Pancreas (tissue), 10 donors: ENCODE measurements at places on chromosomes 16 and 17. TPM values are rescaled to one million over a fixed set of nuclear protein-coding genes. Genes with fewer than 3 reads are reported as not detected.
A peak's percentile ranks its signal among the peaks of the same experiment; 100 is the strongest.

DNA sequence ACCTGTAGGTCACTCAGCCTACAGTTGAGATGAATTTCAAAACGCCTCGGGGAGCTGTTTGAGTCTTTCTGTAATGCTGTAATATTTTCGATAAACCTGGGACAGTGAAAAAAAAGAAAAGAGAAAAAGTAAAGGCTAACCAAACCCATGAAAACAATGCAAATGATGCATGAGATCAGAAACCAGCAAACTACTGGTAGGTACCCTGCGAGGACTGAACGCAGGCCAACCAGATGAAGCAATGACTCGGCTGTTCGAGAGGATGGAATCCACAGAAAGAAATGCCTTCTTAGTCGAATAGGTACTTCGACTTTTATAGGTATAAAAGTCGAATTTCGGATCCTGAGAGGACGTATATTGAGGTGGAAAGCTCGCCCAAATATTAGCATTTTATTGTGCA lies 509 bp upstream of the ATAD5 start:
- H3K27ac ChIP-seq: no peak overlapping the region
- H3K4me1 ChIP-seq: peaks cover 9% of the 10 kb centered on the region

The TLCD2 gene
- 1.4 TPM for polyA plus RNA-seq

- peaks cover 18% of the 10 kb centered on the region for H3K36me3 ChIP-seq
- H3K27ac ChIP-seq: no peak overlapping the region
- peaks cover 7% of the 10 kb centered on the region for H3K4me1 ChIP-seq
- DNase-seq: no peak
These were observed 15.4 kb downstream of the KIFC3 start for GRCh38 chr16:57786632-57787518.

DNA sequence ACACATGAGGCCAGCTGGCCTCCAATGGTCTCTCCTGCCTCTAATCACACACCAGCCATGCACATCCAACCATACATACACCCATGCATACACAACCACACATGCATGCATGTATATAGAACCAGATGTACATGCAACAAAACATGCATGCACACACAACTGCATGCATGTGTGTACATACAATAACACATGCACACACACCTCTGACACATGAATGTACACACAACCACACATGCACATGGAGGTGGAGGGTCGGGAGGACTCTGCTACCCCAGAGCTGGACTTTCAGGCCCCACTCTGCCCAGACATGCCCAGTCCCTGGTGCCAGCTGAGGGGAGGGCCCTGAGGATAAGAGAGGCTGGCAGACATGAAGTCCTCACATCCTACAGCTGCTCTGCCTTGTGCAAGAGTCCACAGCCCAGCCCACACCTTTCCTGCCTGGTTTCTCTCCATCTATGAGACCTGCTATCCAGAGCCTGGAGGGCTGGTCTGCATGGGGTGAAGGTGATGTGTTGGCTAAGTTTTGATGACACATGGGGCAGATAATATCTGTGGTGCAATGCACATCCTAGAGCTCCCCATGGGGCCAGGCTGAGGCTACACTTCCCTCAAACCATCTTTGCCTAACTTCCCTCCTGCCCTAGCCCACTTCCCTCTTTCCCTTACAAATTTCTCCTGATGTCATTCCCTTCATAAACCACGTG lies 50.9 kb upstream of the SDK2 start:
- no peak for DNase-seq
- H3K27me3 ChIP-seq: no peaks in the 10 kb centered on the region
- no peak overlapping the region for H3K27ac ChIP-seq
- no peaks in the 10 kb centered on the region for H3K36me3 ChIP-seq
- H3K4me3 ChIP-seq: no peak overlapping the region

DNA sequence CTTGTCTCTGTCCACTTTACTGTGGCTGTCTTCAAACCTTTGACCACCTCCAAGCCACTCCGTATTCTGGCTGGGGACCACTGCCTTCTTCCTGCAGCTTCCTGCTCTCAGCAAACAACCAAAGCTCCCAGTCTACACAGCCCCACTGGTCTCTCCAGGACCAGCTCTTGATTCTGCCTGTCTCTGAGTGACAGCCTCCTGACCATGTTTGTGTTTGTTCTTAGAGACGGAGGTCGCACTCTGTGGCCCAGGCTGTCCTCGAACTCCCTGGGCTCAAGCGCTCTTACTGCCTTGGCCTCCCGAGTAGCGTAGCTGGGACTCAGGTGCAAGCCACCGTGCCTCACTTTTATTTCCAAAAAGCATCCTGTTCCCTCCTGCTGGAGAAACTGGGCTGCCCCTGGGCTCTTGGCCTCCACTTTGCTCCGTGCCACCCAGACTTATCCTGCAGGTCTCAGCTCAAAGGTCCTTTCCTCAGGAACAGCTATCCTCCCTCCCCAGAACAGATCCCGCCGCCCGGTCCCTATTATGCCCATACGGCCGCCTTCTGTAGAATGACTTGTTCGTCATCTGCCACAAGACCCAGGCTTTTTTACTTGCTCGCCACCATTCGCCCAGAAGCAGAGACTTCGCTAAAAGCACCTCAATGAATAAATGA lies 9.1 kb downstream of the MNT start:
- H3K27me3 ChIP-seq: no peaks in the 10 kb centered on the region
- H3K27ac ChIP-seq: peak overlapping the region; percentile 92
- no peak for DNase-seq
- H3K36me3 ChIP-seq: no peaks in the 10 kb centered on the region

The SPN gene
- polyA plus RNA-seq: 0.16 TPM

- H3K4me3 ChIP-seq: no peak overlapping the region
- no peaks in the 10 kb centered on the region for H3K27me3 ChIP-seq
These were observed 182.8 kb upstream of the TOX3 start for GRCh38 chr16:52729731-52730130.
